Dermis blood vessel endothelial cell (primary cell): ENCODE measurements at places on chromosomes 5 and 9. TPM values are rescaled to one million over a fixed set of nuclear protein-coding genes. Genes with fewer than 3 reads are reported as not detected.

The MAN1B1 gene
- 73.1 and 76.6 TPM in 2 replicates for total RNA-seq

The SPATA31E1 gene
- not detected in 2 replicates for total RNA-seq

The NR6A1 gene
- 2.9 TPM in 2 replicates for total RNA-seq

The OMD gene
- total RNA-seq = under 0.01 and 0.23 TPM in 2 replicates

The GDA gene
- 0.17 and 0.19 TPM in 2 replicates for total RNA-seq

The MSMP gene
- total RNA-seq = 42.5 and 66.8 TPM in 2 replicates

The SYNPO gene
- 14.6 and 19.1 TPM in 2 replicates for total RNA-seq

The HACD4 gene
- 0.51 and 0.56 TPM in 2 replicates for total RNA-seq

The NTRK2 gene
- under 0.01 and 0.05 TPM in 2 replicates for total RNA-seq

The IFNA13 gene
- not detected in 2 replicates for total RNA-seq

The CAST gene
- total RNA-seq = 123 and 204 TPM in 2 replicates

The MELK gene
- 12.9 and 42.2 TPM in 2 replicates for total RNA-seq

The GIN1 gene
- total RNA-seq = 5.1 and 6.7 TPM in 2 replicates

The RNF224 gene
- not detected in 2 replicates for total RNA-seq

The PTGER4 gene
- 12.3 and 23.5 TPM in 2 replicates for total RNA-seq

The LHX3 gene
- total RNA-seq = not detected in 2 replicates

The DNM1 gene
- 0.17 and 0.33 TPM in 2 replicates for total RNA-seq

The TNFSF8 gene
- total RNA-seq = not detected in 2 replicates

The PGM5 gene
- 110 and 128 TPM in 2 replicates for total RNA-seq

The MAPK9 gene
- 27.4 and 28.5 TPM in 2 replicates for total RNA-seq

The FBP1 gene
- 1.3 and 2.2 TPM in 2 replicates for total RNA-seq

The CCL27 gene
- not detected in 2 replicates for total RNA-seq

The CA9 gene
- total RNA-seq = not detected in 2 replicates

The FBXL7 gene
- 15.5 and 23.1 TPM in 2 replicates for total RNA-seq

The CDX1 gene
- total RNA-seq = not detected in 2 replicates

The RPP25L gene
- total RNA-seq = 21.4 and 31.8 TPM in 2 replicates

The GRXCR2 gene
- not detected in 2 replicates for total RNA-seq

The FRMPD1 gene
- total RNA-seq = not detected in 2 replicates

The LCN10 gene
- 0.05 TPM in 1 of 2 replicates, not detected in the other for total RNA-seq

The OR1J2 gene
- total RNA-seq = not detected in 2 replicates

The CCDC192 gene
- not detected in 2 replicates for total RNA-seq

The PCDHA10 gene
- 0.09 and 0.17 TPM in 2 replicates for total RNA-seq

The ELAVL2 gene
- total RNA-seq = 0.47 and 0.68 TPM in 2 replicates
